ENCODE measurements at places on chromosomes 4 and X.

GRCh38 chr4:184748251-184748652, 14.4 kb upstream of the CENPU start:
- no peak for DNase-seq

GRCh38 chrX:38513112-38513742, 48.1 kb upstream of the TSPAN7 start:
- DNase-seq = no peak

- DNase-seq = no peak
Measured at GRCh38 chr4:69069085-69069484, 27.2 kb upstream of the UGT2B7 start.

DNA sequence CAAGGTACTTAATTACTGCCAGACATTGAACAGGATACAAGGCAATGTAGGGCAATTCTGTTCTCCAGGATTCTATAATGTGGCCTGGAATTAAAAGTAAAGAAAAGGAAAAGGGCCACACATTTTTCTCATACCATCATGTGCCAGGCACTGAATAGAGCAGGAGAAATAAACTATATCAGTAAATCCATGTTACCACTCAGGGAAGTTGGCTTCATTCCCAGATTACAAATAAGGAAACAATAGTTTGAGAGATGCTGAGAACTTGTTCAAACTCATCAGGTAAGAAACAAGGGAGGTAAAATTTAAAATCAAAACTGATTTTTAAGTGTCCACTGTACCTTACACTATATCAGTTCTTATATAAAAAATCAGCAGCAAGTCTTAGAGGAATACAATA, 645.0 kb upstream of the ATOH1 start:
- no peak for DNase-seq

DNA sequence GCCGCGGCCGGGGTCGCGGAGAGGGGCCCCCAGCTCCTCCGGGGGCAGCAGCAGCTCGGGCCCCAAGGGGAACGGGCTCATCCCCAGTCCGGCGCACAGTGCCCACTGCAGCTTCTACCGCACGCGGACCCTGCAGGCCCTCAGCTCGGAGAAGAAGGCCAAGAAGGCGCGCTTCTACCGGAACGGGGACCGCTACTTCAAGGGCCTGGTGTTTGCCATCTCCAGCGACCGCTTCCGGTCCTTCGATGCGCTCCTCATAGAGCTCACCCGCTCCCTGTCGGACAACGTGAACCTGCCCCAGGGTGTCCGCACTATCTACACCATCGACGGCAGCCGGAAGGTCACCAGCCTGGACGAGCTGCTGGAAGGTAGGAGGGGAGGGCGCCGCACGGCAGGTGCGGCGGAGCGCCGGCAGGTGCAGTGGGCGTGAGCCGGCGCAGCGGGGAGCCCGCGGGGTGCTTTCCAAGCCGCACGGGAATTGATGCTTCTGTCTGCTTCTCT, 886 bp downstream of the DCLK2 start:
- no peak for DNase-seq

- no peak for DNase-seq
Measured at GRCh38 chr4:71186257-71186565, 152.6 kb upstream of the SLC4A4 start.

GRCh38 chr4:75158451-75158850, 225.5 kb downstream of the PARM1 start:
- DNase-seq = no peak

- no peak for DNase-seq
Measured at GRCh38 chr4:155608225-155608885, 58.3 kb upstream of the GUCY1A1 start.

- no peak for DNase-seq
Measured at GRCh38 chrX:87338510-87338909, 179.1 kb upstream of the KLHL4 start.

DNA sequence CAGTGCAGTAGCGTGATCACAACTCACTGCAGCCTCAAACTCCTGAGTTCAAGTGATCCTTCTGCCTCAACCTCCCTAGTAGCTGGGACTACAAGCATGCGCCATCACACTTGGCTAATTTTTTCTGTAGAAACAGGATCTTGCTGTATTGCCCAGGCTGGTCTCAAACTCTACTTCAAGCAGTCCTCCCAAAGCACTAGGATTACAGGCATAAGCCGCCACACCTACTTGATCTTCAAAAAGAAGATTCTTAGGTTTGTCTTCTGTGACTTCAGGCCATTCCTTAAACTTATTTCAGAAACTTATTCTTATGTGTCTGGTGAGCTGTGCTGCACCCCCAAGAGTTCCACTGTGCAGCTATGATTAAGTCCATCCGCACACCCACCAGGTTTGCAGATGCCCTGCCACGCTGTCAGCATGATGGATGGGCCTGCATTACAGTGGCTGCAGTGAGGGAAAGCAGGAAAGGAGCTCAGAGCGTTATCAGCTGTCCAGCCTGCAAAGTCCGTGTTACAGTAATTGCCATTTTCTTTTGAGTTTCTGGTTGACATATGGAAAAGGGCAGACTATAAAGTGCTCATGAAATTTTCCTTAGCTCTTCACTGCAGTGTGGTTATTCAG, 146.6 kb downstream of the AASDH start:
- no peak for DNase-seq

- DNase-seq = no peak
Measured at GRCh38 chr4:119667802-119668201, 39.2 kb upstream of the PDE5A start.

- no peak for DNase-seq
Measured at GRCh38 chr4:186248643-186249042, 17.3 kb upstream of the F11 start.

DNA sequence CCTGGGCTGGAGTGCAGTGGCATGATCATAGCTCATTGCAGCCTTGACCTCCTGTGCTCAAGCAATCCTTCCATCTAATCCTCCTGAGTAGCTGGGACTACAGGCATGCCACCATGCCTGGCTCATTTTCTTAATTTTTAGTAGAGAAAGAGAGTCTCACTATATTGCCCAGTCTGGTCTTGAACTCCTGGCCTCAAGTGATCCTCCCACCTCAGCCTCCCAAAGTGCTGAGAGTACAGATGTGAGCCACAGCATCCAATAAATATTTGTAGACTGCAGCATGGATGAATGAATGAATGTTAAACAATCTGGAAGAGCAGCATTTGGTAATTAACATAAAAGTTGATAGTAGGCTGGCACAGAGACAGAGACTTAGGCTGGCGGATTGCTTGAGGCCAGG, 20.0 kb downstream of the KLB start:
- no peak for DNase-seq

- DNase-seq = no peak
Measured at GRCh38 chrX:96386981-96387380, 297.7 kb upstream of the DIAPH2 start.

- DNase-seq = no peak
Measured at GRCh38 chr4:148271166-148271565, 171.0 kb downstream of the NR3C2 start.

GRCh38 chr4:89871211-89871610, 23.4 kb upstream of the MMRN1 start:
- DNase-seq = no peak

DNA sequence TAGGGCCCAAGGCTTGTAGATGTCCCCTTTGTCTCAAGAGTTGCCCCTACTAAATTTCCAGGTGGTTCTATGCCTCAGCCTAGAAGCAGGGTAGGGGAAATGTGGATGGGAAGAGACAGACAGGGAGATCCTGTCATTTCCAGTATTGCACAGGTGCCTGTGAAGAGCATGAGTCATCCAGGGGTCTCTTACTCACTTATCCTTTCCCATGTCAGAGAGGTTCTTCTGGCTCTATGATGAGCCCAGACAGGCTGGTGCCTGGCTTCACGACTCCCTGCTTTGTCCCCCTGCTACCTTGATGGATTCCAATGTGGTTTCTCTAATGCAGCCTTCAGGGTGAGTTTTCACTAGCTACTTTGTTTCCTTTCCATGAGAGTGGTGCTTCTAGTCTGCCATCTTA, 35.2 kb upstream of the DDX60 start:
- no peak for DNase-seq

DNA sequence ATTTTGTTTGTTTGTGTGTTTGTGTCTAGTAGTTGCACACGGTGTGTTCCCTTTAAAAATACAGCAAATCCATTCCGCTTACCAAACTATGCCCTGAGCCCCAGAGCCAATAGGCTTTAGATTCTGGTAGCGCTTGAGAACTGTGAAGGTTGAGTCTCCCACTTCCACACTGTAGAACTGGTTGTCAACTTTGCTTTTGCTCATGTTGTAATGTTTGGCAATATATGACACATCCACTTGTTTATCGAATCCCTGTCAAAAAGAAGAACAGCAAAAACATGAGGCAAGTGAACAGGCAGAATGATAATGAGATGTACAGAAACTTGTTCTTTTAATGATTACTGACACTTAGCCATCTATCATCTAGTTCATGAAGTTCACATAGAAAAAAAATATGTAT, 200.6 kb downstream of the MAPK10 start:
- DNase-seq = no peak

- no peak for DNase-seq
Measured at GRCh38 chrX:48948589-48948988, 8.8 kb downstream of the OTUD5 start.

GRCh38 chrX:88437563-88437962, 309.5 kb upstream of the CPXCR1 start:
- no peak for DNase-seq

GRCh38 chrX:50889582-50889981, 21.0 kb upstream of the BMP15 start:
- DNase-seq = no peak

DNA sequence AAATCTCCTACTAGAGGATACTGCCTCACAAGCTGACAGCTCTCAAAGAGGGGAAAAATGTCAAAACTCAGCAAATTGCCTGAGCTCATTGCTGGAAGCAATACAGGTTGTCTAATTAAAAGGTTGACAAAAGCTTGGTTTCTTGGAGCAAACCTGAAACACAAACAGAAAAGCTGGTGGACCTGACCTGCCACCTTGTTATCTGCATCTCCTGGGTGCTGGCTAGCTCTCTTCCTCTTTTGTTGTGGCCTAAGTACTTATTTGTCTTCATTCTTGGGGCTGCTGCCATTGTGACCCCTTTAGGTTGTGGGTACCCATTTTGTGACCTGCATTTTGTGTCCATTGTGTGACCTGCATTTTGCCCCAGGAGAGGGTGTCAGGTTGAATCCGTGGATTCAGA, 184.5 kb downstream of the KIT start:
- no peak for DNase-seq

DNA sequence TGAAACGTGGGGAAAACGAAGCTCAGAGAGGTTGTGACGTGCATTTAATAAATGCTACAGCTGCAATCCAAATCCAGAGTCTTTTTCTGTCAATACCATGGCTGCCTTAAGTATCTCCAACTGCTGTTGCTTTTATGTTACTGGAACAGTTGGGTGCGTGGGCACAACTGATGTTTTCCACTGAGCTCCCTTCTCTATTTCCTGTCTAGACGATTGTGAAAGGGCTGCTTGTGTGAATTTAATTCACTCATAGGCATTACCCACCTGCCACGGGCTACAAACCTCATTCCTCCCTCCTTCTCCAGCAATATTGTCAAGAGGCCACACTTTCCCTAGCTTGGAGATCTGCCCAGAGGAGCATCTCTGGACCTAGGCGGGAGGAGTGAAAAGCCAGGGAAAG, 526.0 kb downstream of the MID1IP1 start:
- DNase-seq = no peak

- no peak for DNase-seq
Measured at GRCh38 chr4:39048311-39048710, 13.7 kb upstream of the KLHL5 start.

DNA sequence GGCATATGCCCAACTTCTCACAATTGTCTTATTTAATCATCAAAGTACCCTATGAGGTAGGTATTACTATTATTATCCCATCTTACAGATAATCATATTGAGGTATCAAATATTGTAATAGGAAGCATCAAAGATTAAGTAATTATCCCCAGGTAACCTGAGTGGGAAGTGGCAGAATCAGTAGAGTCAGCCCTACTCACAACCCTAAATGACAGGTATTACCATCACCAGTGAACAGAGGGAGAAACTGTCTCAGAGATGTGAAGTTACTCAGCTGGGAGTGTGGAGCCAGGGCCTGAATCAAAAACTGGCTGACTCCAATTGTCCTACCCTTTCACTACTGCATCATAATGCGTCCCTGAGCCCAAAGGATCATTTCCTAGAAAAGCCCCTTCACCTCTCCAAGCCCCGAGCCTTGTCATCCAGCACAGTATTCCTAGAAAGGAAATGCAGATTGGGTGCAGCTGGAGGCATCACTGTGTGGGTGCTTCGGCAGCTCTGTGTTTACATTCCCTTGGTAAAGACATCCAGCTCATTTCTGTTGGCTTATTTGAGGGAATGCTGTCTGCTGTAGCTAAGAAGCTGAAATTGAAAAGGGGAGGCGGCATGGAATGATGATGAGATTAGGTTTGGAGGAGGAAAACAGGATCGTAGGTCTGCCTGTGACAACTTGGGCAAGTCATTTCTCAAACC, 72.8 kb downstream of the DHX15 start:
- no peak for DNase-seq

- DNase-seq = no peak
Measured at GRCh38 chrX:154365052-154365600, 9.3 kb downstream of the FLNA start.

- no peak for DNase-seq
Measured at GRCh38 chrX:45788941-45789348, 588.3 kb upstream of the DIPK2B start.

DNA sequence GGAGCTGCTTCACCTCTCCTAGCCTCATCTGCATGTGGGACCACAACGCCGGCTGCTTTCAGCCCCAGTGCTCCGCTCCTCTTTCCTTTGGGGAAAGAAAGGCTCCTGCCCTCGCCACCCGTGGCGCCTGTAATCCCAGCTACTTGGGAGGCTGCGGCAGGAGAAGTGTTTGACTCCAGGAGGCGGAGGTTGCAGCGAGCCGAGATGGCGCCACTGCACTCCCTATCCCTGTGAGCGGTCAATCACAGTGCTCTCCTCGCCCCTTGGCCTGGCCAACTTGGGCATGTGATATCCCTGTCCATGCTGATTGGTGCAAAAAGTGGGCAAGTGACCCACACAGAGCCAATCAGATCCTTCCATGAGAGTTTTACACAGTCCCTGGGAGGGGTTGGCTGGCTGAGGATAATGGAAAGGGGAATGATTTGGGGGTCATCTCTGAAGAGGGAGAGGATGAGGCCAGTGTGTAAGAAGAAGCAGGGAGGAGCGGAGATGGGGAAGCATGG, 56.2 kb downstream of the WFS1 start:
- DNase-seq = no peak

GRCh38 chrX:35880601-35881000, 38.9 kb upstream of the CFAP47 start:
- no peak for DNase-seq

GRCh38 chrX:56978172-56978571, 17.2 kb downstream of the SPIN3 start:
- no peak for DNase-seq

DNA sequence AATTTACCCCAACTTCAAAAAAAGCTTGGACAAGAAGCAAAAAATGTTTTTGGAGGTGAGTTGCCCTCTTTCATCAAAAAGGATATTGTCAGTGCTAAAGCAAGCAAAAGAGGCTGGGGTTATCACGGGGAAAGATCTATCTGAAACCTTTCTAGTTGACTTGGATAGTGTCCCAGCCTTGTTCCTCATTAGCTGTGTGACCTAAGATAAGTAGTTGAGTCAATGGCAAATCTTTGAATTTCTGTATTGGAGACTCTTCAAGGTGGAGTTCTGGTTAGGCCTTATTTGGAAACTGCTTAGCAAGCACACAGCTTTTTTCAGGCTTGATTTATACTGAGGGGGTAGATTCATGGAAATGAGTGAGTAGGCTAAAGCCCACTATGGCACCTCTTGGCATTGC, 271.6 kb downstream of the GRIA3 start:
- no peak for DNase-seq
